Stimulated activated CD8-positive, alpha-beta memory T cell treated with anti-CD3 and anti-CD28 coated beads, Interleukin-15, amount 100 ng/mL, for 24 hours (primary cell): ENCODE measurements at places on chromosomes 2 and 18.

DNA sequence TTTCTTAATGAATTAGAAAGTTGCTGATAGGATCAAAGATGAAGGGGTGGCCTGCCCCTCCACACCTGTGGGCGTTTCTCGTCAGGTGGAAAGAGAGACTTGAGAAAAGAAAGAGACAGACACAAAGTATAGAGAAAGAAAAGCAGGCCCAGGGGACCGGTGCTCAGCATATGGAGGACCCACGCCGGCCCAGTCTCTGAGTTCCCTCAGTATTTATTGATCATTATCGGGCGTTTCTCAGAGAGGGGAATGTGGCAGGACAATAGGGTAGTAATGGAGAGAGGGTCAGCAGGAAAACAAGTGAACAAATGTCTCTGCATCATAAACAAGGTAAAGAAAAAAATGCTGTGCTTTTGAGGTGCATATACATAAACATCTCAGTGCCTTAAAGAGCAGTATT, 144.3 kb downstream of the CCDC102B start:
- no peak for DNase-seq

GRCh38 chr2:27736890-27737204, 34.7 kb upstream of the MRPL33 start:
- no peak for DNase-seq

- DNase-seq: no peak
Observed at GRCh38 chr2:7971248-7971647, 710.6 kb upstream of the ID2 start.

GRCh38 chr2:98310010-98310409, 36.2 kb upstream of the CNGA3 start:
- DNase-seq: no peak

DNA sequence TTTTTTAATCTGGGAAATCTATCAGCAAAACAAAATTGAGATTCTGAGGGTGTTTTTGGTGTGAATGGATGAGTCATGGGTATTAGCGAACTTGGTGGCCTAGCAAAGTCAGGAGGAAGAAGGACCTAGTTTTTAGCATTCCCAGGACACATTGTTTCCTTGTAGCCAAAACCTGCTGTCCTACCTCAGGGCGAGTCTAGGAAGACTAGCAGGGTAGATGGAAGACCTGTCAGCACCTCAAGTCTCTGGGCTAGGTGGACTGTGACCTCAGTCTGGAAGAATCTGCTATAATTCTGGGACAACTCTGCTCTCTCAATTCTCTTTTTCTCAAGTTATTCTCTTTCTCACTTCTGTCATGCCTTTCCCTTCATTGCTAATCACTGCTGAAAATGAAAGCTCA, 1399.3 kb upstream of the LRRTM1 start:
- no peak for DNase-seq

DNA sequence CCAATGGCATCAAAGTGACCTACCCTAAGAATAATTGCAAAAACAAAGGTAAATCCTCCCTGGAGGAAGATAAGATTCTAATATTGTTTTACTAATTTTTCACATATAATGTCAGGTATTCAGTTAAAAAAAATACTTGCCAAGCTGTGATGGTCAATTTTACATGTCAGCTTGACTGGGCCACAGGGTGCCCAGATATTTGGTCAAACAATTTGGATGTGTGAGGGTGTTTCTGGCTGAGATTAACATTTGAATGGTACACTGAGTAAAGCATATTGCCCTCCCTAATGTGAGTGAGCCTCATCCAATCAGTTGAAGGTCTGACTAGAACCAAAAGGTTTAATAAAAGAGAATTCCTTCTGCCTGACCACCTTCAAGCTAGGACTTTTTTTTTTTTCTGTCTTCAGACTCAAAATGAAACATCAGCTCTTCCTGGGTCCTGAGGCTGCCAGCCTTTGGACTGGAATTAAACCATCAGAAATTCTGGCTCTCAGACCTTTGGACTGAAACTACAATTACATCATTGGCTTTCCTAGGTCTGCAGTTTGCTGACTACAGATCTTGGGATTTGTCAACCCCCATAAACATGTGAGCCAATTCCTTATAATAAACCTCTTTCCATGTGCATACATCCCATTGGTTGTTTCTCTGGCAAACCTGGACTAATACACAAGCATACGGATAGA, 65.4 kb downstream of the LDAH start:
- DNase-seq: no peak

DNA sequence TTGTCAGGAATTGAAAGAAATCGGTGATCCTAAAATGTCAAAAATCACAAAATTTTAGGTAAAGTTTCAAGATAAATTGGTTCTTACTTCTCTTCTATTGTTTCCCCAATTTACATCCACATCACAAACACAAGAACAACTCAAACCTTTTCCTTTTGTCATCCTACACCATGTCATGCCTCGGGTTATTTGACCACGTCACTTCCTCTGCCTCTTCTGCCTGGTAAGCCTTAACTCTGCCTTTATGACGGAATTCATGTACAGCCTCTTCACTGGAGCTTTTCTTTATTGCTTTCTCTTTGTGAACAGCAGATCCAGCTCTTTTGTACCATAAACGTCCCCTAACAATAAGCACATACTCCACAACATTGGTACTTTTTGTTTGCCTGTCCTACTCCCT, 258.0 kb downstream of the DPP10 start:
- no peak for DNase-seq
